Activated CD4-positive, alpha-beta T cell treated with anti-CD3 and anti-CD28 coated beads, Interleukin-2, Interleukin-6, amounts not matched to agents 100 ng/mL and 50 ng/mL, durations not matched to agents 16 hours and 8 hours (primary cell): ENCODE measurements at places on chromosomes 11 and 22.

GRCh38 chr11:35003658-35004057, 87.2 kb downstream of the PDHX start:
- no peak for DNase-seq

DNA sequence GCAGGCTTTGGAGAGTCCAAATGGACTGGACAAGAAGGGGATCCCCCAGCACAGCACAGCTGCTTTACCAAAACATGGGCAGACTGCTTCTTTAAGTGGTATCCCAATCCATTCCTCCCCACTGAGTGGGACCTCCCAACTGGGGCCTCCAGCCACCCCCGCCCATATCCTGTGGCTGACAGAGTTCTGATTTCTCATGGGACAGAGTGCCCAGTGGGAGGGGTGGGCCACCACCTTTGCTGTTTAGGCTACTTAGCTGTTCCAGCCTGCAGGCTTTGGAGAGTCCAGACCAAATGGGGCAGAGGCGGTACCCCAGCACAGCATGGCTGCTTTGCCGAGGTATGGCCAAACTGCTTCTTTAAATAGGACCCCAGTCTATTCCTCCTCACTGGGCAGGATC, 26.9 kb upstream of the DEUP1 start:
- DNase-seq = no peak

DNA sequence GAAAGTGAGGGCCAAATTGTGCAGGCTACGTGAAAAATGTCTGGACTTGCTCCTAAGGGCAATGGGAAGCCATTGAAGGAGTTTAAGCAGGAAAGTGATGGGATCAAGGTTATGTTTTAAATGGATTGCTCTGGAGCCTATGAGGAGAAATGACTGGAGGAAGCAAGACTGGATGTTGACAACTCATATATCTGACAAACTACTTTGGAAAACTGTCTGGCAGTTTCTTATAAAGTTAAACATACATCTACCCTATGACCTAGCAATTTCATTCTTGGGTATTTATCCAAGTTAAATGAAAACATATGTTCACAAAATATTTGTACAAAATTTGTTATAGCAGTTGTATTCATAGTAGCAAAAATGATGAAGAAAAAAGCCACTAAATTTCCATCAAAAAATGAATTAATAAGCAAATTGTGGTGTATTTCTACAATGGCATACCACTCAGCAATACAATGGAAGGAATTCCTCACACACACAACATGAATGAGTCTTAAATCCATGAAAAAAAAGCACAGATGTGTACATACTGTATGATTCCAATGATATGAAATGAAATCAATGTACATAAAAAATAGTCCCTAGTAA, 24.1 kb downstream of the FZD4 start:
- no peak for DNase-seq

DNA sequence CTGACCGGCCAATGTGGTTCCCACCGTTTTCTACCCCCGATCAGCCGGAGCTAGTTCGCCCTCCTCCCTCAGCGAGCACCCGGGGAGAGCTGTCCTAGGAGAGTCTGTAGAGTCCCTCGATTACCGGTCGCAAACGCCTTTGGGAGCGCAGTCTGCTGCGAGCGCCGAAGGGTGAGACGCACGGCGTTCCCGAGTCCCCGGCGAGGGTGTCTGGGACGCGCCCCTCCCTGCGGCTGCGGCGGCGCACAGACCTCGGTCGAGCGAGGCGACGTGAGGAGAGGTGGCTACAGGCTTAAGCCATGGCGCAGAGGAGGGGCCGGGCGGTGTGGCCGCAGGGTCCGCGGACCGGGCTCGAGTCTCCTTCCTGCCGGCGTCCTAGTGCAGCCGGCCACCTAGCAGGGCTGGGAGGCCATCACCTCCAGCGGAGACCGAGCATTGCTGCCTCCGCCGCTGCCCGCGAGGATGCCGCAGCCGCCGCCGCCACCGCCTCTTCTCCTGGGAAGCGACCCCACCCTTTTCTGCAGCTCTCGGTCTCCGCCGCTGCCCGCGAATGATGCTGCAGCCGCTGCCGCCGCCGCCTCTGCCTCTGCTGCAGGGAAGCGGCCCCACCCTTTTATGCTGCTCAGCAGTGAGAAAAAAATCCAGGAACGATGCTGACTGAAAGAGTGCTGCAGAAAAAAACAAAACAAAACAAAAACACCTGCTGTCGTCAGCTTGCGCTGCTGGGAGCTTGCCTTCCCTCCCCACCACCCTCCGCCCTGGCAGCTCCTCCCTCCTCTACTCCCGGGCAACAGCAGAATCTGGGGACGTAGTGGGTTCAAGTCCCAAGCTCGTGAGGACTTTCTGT, at the start of gene MAP6:
Gene MAP6, minus strand, starts transcription at position 588 of the 847 bp plus-strand sequence. CDS start 669 bp downstream, outside the sequence.
- DNase-seq = peak; percentile 45

- DNase-seq = peak; percentile 83
These were observed 2.4 kb downstream of the C11orf96 start for GRCh38 chr11:43944761-43945311.

- DNase-seq = no peak
These were observed 605.7 kb downstream of the INSC start for GRCh38 chr11:15720460-15720859.

DNA sequence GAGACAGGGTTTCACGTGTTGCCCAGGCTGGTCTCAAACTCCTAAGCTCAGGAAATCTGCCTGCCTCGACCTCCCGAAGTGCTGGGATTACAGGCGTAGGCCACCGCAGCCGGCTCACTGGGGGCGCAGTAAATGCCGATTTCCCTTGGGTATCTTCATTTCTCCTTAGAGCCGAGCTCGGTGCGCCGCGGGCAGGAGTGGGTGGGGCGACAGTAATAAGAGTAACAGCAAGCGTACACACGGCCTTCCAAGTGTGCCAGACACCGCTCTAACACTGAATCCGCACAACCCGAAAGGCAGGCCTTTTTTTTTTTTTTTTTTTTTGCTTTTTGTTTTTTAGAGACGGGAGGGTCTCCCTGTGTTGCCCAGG, 500 bp upstream of the ADSL start:
- DNase-seq = peak; percentile 63

DNA sequence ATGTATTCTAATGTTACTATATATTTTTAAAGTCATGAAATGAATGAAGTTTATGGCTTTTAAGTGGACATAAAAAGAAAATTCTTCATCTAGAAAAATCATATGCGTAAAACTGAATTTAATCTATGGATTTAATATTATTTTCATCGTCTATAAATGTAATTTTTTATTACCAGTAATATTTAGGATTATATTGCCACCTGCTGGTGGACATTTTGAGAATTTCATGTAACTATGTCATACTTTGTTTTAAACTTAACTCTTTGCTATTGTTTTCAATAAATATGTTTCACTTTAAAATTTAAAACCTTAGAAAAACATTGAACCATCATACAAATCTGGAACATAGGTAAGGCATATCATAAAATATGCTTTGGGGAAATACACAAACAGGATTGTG, 66.5 kb upstream of the CEP126 start:
- DNase-seq = no peak

DNA sequence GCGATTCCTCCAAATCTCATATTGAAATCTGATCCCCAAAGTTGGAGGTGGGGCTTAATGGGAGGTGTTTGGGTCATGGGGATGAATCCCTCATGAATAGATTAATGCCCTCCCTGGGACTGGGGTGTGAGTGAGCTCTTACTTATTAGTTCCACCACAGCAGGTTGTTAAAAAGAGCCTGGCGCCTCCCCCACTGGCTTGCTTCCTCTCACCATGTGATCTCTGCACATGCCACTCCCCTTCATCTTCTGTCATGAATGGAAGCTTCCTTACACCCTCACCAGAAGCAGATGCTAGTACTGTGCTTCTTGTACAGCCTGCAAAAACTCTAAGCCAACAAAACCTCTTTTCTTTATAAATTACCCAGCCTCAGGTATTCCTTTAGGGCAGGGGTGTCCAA, 8.8 kb downstream of the RRAS2 start:
- DNase-seq = no peak
